HL-60 (cell line): ENCODE measurements at places on chromosomes 2 and 18.

DNA sequence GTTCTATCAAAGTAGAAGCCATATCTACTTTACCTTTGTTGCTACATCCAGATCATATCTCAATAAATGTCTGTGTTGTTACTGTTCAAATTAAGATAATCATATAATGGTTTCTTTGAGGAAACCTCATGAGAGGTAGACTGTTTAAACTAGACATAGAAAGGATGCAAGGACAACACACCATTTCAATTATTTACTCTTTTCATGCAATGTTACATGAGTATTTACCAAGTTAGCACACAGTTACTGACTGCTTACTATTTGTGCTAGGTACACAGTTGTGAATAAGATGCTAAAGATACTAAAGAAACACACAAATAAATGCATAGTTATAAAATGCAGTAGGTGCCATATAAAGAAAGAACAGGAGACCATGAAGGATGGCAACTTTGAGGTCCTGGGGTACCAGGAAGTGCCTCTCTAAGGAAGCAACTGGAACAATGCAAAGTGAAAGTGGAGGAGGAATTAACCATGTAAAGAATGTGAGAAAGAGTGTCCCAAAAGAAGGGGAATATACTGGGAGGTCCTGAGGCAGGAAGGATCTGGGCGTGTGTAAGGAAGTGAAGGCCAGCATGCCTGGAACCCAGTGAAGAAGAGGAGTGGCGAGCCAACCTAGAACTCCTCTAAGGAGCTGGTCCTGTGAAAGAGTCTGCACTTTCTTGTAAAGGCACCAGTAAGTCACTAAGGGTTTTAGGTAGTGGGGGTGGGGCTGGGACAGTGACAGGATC lies 39.4 kb downstream of the RBMS1 start:
- DNase-seq = no peak

- no peak for DNase-seq
Measured at GRCh38 chr18:37694516-37694915, 128.9 kb upstream of the CELF4 start.

DNA sequence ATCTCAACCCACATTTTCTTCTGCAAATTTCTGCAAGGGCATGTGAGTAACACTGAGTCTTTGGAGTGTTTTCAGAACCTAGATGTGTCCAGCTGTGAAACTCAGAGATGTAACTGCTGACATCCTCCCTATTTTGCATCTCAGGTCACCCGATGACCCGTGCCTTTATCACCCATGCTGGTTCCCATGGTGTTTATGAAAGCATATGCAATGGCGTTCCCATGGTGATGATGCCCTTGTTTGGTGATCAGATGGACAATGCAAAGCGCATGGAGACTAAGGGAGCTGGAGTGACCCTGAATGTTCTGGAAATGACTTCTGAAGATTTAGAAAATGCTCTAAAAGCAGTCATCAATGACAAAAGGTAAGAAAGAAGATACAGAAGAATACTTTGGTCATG lies 8.0 kb downstream of the UGT1A1 start:
- DNase-seq = no peak

DNA sequence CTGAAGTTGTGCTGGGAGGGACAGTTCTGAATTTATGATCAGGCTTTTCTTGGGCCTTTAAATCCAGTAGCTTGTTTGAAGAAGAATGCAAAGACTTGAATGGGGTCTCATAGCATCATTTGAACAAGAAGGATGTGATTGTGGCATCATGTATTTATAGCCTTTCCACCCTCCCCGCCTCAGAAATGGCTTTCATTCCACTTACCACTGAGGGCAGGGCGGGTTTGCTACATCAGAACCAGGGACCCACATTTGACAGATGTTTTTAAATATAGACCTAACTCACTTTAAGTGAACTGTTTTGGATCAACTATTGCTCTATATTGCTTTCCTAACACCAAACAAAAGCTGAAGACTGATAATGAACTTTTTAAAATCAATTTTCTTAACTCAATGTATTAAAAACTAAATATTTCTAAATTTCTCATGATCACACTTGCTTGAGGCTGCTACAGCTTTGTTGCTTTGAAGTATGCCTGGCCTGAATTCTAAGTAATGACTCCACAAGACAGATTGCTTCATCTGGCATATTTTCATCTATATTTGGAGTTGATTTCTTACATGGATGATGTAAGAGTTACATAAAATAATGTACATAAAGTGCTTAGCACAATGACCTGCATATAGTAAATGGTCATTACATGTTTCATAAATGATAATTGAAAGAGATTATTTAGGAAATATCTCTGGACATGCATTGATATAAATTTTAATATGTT lies 1552.9 kb upstream of the SLC39A10 start:
- DNase-seq = no peak

- DNase-seq = no peak
Measured at GRCh38 chr2:95296011-95296410, 1.1 kb upstream of the KCNIP3 start.

GRCh38 chr2:66679442-66679841 lies 244.5 kb downstream of the MEIS1 start:
- no peak for DNase-seq
